ENCODE measurements at places on chromosomes 4 and X. TPM values are rescaled to one million over a fixed set of nuclear protein-coding genes. Genes with fewer than 3 reads are reported as not detected.

The CCSER1 gene
- not detected for total RNA-seq

The IL2 gene
- total RNA-seq, result 179 TPM

- no peak for DNase-seq
- no peak overlapping the region for H3K4me3 ChIP-seq
- no peaks in the 10 kb centered on the region for H3K4me1 ChIP-seq
- no peak overlapping the region for H3K27ac ChIP-seq
- H3K27me3 ChIP-seq, result no peaks in the 10 kb centered on the region
These were observed 74.9 kb upstream of the GUCY1A1 start for GRCh38 chr4:155591738-155592143.

GRCh38 chr4:153152501-153153338 lies 51.5 kb upstream of the TRIM2 start:
- no peak overlapping the region for H3K27ac ChIP-seq
- no peaks in the 10 kb centered on the region for H3K36me3 ChIP-seq
- peak; percentile 25 for DNase-seq
- peak overlapping the region; percentile 70 for H3K4me3 ChIP-seq
- H3K27me3 ChIP-seq, result no peaks in the 10 kb centered on the region

The GAGE12D gene
- total RNA-seq, result not detected

The LRIT3 gene
- 0.24 TPM for total RNA-seq

DNA sequence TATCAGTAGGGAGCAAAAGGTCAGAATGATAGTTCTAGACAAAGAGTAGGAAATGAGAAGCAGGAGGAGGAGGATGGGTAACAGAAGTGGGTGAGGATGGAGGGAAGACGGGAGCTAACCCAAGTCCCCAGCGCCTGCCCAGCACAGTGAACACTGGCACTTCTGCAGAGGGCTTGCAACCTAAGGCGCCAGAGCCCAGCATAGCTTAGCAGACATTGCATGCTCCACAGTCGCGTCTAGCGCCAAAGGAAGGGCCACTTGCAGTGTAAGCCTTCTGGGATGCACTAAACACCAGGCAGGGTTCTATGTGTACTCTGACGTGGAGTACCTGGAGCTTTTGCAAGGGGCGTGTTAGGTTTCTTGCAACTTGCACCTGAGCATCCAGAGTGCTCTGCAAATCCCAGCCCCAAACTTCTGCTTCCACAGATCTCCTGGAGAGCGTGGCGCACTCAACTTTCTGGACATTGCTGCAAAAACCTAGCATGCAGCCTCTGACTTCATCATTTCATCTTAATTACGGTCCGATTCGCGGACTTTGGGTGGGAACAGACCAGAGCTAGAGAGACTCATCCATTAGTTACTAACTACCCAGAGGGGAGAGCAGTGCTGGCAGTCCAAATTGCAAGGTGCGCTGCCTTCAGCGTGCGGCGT lies 46.5 kb upstream of the NKAP start:
- H3K4me3 ChIP-seq, result no peak overlapping the region
- no peak for DNase-seq
- no peaks in the 10 kb centered on the region for H3K36me3 ChIP-seq
- H3K4me1 ChIP-seq, result no peaks in the 10 kb centered on the region

DNA sequence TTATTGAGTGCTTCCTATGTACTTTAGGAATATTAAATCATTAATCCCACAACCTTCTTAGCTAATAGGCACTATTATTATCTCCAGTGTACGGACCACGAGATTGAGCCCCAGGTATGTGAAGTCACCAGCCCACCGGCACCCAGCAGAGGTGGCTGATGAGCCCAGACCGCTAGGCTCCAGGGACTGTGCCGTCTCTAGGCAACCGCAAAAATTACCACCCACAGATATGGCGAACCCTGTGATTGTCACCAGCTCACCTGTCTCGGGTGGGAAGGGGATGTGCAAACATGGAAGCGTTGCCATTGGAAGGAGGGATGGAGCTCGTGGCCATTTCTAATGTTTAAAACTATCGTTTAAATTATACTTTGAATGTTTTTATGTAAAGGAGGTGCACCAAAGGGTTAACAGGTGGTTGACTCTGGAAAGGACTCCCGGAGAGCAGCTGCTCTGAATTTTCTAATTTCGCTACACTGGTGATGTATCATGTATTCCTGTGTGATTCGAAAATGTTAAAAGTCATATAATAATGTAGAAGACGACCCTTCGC lies 21.0 kb upstream of the JAKMIP1 start:
- no peak for DNase-seq
- H3K27ac ChIP-seq, result no peak overlapping the region
- no peak overlapping the region for H3K4me3 ChIP-seq

The UGT2B17 gene
- total RNA-seq, result not detected

DNA sequence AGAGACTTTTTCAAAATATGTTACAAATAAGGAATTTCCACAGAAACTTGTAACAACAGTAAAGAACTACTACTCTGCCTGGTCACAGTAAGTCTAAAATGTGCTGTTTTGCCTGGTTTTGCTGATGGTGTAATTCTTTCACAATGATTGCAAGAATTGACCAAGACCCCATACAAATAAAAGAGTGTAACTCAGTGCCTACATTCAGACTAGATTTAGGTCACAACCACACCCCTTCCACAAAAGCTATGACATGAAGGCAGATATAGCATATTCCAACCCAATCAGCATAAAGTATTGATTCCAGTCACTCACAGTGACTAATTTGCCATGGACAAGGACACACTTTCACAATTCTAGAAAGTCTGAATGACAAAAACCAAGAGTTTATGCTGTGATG lies 53.7 kb upstream of the TMPRSS11F start:
- H3K4me1 ChIP-seq, result no peaks in the 10 kb centered on the region
- H3K27me3 ChIP-seq, result no peaks in the 10 kb centered on the region
- no peak overlapping the region for H3K4me3 ChIP-seq
- H3K36me3 ChIP-seq, result no peaks in the 10 kb centered on the region
- no peak for DNase-seq

DNA sequence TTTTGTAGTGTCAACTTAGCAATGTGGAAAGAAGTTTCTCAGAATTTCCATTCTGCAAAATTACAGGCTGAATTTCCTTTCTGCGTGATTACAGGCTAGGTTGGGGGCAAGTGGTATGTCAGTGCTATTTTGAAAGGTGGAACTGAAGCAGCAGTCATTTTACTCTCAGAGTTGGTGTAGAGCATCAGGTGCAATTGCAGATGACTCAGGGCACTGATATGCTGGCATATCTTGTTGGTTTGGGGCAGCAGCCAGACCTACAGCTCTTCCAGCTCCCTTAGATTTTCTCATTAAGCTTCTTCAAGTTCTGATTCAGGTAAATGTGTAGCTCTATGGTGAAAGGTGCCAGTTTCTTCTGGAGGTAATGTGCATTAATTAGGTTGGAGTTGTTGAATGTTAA lies 930.7 kb upstream of the PCDH10 start:
- H3K4me3 ChIP-seq, result no peak overlapping the region
- no peaks in the 10 kb centered on the region for H3K27me3 ChIP-seq
- H3K36me3 ChIP-seq, result no peaks in the 10 kb centered on the region
- no peak for DNase-seq
- no peaks in the 10 kb centered on the region for H3K4me1 ChIP-seq

- no peaks in the 10 kb centered on the region for H3K4me1 ChIP-seq
- DNase-seq, result no peak
- H3K27me3 ChIP-seq, result no peaks in the 10 kb centered on the region
- no peak overlapping the region for H3K27ac ChIP-seq
- no peak overlapping the region for H3K4me3 ChIP-seq
- no peaks in the 10 kb centered on the region for H3K36me3 ChIP-seq
These were observed 14.6 kb downstream of the SMIM20 start for GRCh38 chr4:25928379-25929297.

The SSX2 gene
- total RNA-seq, result not detected

The TLR6 gene
- 1.2 TPM for total RNA-seq

DNA sequence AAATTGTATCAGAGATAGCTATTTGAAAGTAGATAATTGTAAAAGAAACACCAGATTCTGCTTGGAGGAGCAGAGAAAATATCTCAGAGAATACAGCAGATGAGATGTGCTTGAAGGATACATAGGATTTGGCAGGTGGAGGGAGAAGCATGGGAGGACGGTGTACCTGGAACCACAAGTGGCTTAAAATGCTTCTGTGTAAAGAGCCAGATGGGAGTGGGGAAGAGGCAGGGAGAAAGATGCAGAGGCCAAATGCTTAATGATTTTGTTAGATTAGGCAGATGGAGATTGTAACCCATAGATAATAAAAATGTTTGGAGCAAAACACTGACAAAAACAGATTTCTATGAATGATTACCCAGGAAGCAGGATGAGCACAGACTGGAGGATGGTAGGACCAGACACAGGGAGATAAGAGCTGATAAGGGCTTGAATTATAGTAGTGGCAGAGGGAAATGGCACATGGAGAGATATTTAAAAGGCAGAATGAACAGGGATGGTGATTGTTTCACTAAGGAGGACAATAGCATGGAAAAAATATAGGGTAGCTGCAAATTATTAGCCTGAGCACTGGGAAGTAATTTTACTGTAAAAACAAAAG lies 145.7 kb upstream of the TBC1D9 start:
- H3K27ac ChIP-seq, result no peak overlapping the region
- no peaks in the 10 kb centered on the region for H3K27me3 ChIP-seq
- no peaks in the 10 kb centered on the region for H3K36me3 ChIP-seq
- H3K4me1 ChIP-seq, result no peaks in the 10 kb centered on the region
- DNase-seq, result no peak

GRCh38 chrX:1591863-1592469 lies 562 bp downstream of the AKAP17A start:
- peaks cover 21% of the 10 kb centered on the region for H3K4me1 ChIP-seq
- no peaks in the 10 kb centered on the region for H3K27me3 ChIP-seq
- H3K36me3 ChIP-seq, result peaks cover 34% of the 10 kb centered on the region

DNA sequence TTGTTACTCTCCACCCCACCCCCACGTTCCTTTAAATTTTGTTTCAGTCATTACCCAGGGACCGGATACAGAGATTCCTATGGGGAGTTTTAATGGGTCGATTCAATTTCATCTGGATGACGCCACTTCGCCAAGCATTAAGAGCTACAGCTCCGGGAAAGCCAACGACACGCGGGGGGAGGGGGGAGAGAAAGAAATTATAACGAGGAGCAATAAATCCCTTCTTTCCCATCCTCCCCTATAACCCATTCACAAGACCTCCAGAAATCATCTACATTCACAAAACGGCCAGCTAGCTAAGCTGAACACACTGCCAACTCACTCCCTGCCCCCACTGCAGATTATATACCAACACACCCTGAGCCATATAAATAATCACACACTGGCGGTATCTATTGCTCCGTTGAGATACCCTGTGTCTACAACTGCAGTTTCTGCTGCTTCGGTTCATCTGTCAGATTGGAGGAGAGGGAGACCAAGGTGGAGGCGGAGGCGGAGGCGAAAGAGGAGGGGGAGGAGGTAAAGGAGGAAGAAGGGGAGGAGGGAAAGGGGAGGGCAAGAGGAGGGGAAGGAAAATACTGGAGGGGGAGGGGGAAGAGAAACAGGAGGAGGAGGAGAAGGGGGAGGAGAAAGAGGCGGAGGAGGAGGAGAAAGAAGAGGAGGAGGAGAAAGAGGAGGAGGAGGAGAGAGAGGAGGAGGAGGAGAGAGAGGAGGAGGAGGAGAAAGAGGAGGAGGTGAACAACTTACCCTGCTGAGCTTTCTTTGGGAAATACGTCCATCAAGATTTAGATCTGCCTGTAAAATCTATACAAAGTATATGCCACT lies 113.9 kb upstream of the VAMP7 start:
- H3K4me1 ChIP-seq, result no peaks in the 10 kb centered on the region
- no peak overlapping the region for H3K27ac ChIP-seq
- no peak for DNase-seq
- H3K36me3 ChIP-seq, result no peaks in the 10 kb centered on the region

DNA sequence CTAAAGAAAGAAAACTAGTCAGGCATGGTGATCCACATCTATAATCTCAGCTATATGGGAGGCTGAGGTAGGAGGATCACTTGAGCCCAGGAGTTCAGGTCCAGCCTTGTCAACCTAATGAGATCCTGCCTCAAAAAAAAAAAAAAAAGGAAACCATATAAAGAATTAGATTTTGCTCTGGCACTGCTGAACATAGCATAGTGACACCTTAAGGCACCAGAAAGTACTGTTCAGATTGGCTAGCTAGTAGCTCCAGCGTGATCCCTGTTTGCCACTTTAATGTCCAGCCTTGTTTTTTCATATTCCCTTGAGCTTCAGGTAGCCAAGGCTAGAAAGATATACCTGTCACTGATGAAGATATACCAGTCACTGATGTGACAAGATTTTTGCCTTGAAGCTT lies 34.1 kb downstream of the EXOC1 start:
- no peaks in the 10 kb centered on the region for H3K27me3 ChIP-seq
- no peak for DNase-seq
- H3K27ac ChIP-seq, result no peak overlapping the region
- H3K36me3 ChIP-seq, result peaks cover 6% of the 10 kb centered on the region

The SEC31A gene
- 87.3 TPM for total RNA-seq

DNA sequence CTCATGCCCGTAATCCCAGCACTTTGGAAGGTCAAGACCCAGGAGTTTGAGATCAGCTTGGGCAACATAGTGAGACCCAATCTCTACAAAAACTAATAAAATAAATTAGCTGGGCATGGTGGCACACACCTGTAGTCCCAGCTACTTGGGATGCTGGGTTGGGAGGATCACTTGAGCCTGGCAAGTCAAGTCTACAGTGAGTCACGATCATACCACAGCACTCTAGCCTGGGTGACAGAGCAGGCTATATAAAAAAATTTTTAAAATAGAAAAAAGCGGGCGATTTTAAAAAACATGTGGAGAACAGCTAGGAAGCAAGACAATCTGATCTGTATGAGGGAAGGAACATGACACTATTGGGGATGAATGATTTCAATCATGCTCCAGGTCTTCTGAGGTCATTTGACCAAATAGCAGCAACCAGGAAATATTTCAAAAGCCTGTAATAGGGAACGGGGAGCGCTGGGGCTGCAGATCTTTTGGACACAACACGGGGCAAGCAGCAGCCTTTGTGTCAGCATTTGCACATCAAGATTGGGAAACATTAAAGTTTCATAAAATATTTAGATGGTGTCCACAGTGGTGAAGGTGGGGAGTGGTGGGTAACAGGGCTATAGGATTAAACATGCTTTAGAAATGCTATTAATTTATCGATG lies 48.3 kb upstream of the GUCY1A1 start:
- H3K27ac ChIP-seq, result no peak overlapping the region
- H3K4me3 ChIP-seq, result no peak overlapping the region
- no peaks in the 10 kb centered on the region for H3K27me3 ChIP-seq
- H3K4me1 ChIP-seq, result no peaks in the 10 kb centered on the region
- no peak for DNase-seq
- no peaks in the 10 kb centered on the region for H3K36me3 ChIP-seq

The PTCHD1 gene
- total RNA-seq, result not detected

- no peak overlapping the region for H3K4me3 ChIP-seq
- H3K27ac ChIP-seq, result no peak overlapping the region
- no peaks in the 10 kb centered on the region for H3K4me1 ChIP-seq
- no peaks in the 10 kb centered on the region for H3K36me3 ChIP-seq
- H3K27me3 ChIP-seq, result no peaks in the 10 kb centered on the region
These were observed 11.7 kb downstream of the CTAG1B start for GRCh38 chrX:154607370-154607769.

The EFNB1 gene
- total RNA-seq, result 7.2 TPM

GRCh38 chrX:110966839-110967238 lies 129.2 kb upstream of the PAK3 start:
- no peak overlapping the region for H3K27ac ChIP-seq
- no peak overlapping the region for H3K4me3 ChIP-seq
- no peaks in the 10 kb centered on the region for H3K36me3 ChIP-seq
- H3K4me1 ChIP-seq, result no peaks in the 10 kb centered on the region
- no peak for DNase-seq
- no peaks in the 10 kb centered on the region for H3K27me3 ChIP-seq

The ETDB gene
- total RNA-seq, result not detected

GRCh38 chr4:143199503-143199902 lies 14.8 kb downstream of the USP38 start:
- H3K27me3 ChIP-seq, result no peaks in the 10 kb centered on the region
- H3K4me1 ChIP-seq, result no peaks in the 10 kb centered on the region
- peaks cover 50% of the 10 kb centered on the region for H3K36me3 ChIP-seq
- no peak for DNase-seq
- no peak overlapping the region for H3K27ac ChIP-seq
